ENCODE measurements at places on chromosomes 4 and X.

- no peak for DNase-seq
These were observed 62.3 kb upstream of the TLL1 start for GRCh38 chr4:165810726-165811125.

- no peak for DNase-seq
These were observed 640.1 kb downstream of the ARAP2 start for GRCh38 chr4:35604252-35604651.

DNA sequence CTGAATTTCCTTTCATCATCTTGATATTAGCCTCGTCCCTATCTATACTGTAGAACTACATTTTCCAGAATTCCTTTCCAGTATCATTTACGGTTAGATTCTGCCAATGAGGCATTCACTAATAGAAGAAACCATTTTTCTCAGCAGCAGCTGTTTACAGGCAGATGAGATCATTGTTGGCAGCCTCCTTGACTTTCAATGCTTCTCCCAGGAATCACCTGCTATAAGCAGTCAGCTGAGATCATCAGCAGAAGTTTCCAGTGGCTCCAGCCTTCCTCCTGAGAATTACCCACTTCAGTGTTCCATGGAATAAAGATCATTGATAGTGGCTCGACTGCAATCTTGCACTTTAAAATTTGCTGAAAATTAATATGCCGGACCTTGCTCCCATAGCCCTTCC lies 157.3 kb upstream of the TET2 start:
- peak; percentile 3 for DNase-seq

DNA sequence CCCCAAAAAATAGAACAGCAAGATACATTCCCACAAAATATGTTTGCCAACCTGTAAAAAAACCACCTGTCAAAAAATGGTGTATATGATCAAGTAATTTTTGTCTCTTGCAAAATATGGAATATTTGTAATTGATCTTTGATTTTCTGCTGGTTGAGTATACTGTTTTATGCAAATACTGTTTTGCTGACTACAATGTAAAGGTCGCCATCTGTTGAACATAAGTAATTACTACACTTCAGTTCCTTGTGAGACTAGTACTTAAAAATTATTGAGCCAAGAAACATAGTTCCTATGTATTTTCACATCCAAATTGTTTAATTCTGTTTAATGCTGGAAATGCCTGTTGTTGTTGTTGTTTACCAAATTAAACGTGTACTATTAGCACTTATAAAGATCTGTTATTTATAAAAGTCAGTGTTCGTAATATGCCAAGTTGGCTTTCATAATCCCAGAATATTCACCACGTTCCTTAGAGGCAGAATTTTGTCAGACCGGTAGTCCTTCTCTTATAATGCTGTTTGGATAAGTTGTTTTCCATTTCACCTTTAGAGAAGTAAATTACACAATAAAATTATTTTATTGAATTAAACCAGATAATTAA lies 144.2 kb downstream of the PDLIM5 start:
- peak; percentile 28 for DNase-seq

DNA sequence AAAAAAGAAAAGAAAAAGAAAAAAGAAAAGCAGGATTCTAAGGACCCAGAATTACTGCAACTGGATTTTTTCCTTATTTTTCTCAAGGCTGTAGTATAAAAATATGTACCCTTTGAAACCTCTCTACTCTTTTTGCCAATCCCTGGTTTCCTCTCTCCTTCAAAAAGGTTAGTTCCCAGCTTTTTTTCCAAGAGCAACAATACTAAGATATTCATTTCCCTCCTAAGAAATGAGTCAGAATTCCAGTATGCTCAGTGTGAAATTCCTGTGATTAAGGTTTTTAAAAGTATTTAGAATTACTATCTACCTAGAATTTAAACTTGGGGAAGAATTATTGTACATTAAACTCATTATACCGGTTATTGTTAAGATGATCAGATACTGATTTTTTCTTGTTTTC lies 22.0 kb downstream of the SMIM14 start:
- DNase-seq, result peak; percentile 65

GRCh38 chrX:96683997-96684338 lies 674 bp upstream of the DIAPH2 start:
- DNase-seq, result no peak

- DNase-seq, result no peak
These were observed 218.0 kb upstream of the AGTR2 start for GRCh38 chrX:115952417-115953092.

DNA sequence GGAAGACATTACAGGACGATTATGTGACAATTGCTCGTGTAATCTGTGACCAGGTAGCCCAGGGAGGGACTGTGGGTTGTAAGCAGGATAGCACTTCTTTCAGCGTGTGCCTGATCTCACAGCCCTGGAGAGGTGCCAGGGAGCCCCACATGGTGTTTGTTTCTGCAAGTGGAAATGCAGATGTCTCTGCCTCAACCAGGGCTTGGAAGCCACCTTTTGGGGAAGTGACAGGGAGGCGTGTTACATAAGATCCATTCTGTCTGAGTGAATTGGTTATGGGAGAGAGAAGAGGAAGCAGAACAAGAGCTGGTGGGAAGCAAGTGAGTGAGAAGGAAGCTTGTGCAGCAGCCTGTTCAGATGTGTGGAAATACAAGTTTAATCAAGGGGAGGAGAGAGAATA lies 104.5 kb upstream of the GATB start:
- no peak for DNase-seq

- no peak for DNase-seq
These were observed 375.1 kb downstream of the FAT4 start for GRCh38 chr4:125689805-125690204.

DNA sequence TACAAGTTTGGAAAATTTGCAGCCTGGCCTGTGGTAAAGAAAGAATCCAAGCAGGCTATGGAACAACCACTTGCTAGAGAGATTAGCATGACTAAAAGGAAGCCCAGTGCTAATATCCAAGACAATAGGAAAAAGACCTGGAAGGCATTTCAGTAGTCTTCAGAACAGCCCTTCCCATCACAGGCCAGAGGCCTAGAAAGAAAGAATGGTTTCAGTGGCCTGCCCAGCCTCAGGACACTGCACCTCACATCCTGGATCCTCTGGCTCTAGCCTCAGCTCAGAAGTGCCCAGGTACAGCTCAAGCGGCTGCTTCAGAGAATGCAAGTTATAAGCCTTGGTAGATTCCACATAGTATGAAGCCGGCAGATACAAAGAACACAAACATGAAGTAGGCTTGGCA lies 449.8 kb upstream of the AR start:
- DNase-seq, result no peak

DNA sequence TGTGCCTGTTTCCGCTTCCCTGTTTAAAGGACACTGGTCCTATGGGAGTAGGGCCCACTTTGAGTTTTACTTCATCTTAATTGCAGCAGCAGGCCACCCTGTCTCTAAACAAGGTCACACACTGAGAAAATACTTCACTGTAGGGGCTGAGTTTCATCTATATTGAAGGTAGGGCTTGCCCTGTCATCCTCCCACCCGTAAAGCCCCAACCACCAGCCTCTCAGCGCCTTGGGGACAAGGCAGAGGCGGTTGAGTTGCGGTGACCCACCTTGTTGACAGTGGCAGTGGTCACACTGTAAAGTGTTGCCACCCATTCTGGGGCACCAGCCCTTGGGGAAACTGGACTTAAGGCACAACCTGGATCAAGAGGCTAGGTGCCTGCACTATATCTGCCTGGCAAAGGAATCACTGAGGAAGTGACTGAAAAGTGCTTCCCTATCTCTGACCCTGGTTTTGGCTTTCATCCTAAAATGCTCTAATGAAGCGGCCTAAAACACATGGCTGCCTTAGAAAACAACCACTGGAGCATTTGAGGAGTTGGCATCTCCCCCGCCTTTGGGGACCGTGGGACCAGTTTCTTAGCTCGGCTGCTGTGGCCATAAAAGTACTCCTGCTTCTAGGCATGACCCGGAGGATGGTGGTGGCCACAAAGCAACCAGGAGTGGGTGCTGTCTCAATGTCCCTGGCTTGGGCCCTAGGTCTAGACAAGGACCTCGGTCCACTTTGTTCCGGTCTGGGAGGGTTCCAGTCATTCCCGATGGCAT lies 7.8 kb upstream of the WDR1 start:
- DNase-seq, result no peak

GRCh38 chr4:19187096-19187495 lies 1064.6 kb upstream of the SLIT2 start:
- no peak for DNase-seq

- DNase-seq, result no peak
These were observed 169.9 kb upstream of the HS3ST1 start for GRCh38 chr4:11598591-11598990.

- DNase-seq, result no peak
These were observed 43.0 kb upstream of the ARHGAP24 start for GRCh38 chr4:85431881-85432485.

DNA sequence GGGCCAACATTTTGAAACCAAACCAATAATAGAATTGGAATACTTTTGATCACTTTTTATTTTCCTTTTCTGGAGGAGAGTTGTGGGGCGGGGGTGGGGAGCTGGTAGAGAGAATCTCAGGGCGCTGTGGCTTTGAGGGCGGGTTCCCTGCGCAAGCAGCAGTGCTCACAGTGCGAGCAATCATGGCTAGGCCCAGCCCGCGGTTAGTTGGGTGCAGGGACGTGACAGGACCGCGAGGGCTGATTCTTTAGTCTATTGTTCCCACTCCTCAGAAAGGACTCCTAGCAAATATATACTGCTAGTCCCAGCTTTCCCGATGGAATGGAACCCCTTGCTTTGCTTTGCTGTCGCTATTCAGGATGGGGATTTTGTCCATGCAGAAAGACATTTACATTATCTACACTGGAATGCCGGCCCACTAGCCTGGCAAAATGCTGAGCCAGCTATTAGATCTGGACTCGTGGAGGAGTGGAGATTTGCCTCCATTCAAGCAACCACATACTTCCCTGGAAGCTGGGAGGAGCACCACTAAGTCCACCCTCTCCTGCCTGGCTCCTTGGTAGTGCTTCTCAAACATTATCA lies 23.9 kb upstream of the APLN start:
- no peak for DNase-seq

GRCh38 chrX:141278306-141278705 lies 36.0 kb upstream of the SPANXC start:
- DNase-seq, result peak; percentile 19

- DNase-seq, result no peak
These were observed 385.4 kb upstream of the MAD2L1 start for GRCh38 chr4:120452001-120452400.

GRCh38 chr4:821631-822030 lies 4.3 kb downstream of the CPLX1 start:
- no peak for DNase-seq

Measured in HT1080 (cell line).